ENCODE measurements at places on chromosomes 13 and 19.

DNA sequence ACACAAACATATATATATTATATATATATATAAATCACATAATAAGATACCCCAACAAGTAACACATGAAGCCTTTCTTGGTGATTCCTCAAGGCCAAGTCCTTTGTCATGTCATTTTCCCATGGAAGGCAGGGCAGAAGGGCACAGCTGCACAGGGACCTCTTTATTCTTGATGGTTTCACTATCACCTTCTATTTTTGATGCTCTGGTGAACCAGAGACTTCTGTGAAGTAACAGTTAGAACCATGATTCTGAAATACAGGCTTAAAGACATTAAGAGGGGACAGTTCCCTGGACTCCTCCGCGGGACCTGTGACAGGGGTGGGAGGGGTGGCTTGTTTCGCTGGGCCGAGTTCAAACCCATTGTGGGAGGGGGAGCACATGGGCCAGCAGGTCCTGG lies 104.0 kb downstream of the DGKH start:
- no peak for DNase-seq

DNA sequence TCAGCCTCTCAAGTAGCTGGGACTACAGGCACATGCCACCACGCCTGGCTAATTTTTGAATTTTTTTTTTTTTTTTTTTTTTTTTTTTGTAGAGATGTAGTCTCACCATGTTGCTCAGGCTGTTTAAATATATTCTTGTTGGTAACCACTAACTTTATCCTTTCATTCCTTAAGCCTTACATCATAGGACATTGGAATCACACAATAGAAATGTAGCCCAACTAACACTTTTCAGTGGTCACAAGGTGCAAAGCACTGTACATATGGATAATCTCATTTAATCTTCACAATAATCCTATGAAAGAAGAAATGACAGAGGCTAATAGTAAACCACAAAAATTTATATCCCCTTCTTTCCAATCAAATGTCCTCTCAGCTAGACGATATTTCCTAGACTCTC lies 417.8 kb upstream of the DACH1 start:
- DNase-seq = no peak

- DNase-seq = peak; percentile 56
Observed at GRCh38 chr19:49560358-49560900, 19.9 kb downstream of the NOSIP start.

DNA sequence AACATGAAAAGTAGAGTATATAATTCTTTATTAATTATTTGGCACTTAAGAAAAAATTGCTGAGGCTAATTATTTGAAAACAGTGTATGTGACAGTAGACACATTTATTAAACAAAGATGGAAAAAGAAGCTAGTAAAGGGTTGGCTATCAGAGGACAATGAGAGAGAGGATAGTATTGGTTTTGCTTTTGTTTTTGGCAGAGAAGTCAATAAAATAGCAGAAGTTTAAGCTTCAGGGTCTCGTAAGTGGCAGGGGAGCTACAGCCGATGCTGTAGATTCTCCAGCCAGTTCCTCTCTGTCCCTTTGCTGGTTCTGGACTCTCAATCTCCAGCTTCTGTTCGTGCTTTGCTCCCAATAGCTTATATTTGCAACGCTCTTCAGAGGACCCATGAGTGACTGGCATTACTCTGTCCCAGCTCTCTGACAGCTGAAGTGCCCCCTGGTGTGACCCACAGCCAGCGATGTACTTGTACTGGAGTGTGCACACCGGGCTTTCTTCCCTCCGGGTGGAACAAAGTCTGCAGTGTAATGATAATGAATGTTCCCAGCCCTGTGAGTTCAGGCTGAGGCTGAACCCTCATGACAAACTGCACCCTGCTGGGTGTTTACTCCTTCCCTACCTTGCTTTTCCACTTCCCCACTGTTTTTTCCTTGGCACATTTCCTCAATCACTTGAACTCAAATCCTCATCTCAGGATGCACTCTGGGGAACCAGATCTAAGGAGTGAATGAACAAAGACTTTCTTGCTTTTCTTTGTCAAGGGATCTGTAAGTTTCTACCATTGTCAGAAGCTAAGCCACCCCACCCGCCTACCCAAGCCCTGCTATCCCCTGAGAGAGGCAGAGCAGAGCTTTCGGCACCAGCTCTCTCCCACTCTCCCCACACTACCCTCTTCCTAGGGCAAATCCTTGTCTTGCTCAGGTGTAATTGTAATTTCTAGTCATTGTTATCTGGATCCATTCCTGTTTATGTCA lies 254.8 kb downstream of the LHFPL6 start:
- DNase-seq = no peak

DNA sequence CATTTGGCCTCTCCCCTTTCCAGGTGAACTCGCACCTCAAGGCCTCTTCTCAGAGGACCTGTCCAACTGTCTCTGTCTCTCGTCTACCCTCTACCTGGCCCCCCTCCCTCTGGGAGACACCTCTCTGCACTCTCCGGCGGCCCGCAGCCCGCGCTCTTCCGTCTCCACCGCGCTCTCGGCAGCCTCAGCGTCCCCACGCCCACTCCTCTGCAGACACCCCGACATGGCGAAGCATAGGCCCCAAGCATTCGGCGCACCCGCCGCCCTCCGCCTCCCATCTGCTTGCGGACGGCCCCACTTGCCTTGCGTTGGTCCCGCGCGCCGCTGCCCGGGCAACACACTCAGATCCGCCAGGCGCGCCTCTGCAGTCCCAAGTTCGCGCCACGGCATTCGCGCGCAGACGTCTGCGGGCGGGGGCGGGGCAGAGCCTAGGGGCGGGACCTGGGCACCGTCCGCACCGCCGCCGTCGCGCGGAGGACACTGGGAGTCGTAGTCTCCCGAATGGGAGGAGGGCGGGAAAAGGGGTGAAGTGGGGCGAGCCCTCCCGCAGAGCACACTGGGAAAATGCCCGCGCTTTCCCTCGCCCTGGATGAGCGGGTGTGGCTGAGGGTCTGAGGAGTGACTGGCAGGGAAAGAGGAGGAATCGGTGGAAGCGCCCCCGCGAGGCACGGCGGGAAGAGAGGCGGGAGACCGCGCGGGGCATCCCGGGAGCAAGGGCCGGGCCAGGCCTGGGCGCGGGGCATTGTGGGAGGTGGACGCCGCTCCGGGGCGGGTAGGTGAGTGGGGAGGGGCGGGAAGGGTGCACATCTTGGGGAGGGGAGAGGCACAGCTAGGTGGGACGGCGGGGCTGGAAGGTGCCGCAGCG lies at the start of the genes LIG1 and ZSWIM9:
Gene LIG1 (minus strand): TSS at position 406 of the 865 bp plus-strand sequence. CDS start 4,778 bp downstream, outside the sequence.
Gene ZSWIM9 (plus strand): TSS at position 742 of the 865 bp plus-strand sequence. CDS start 1,123 bp downstream, outside the sequence.
- DNase-seq = peak; percentile 97

- no peak for DNase-seq
Observed at GRCh38 chr19:2850256-2850925, 9.1 kb downstream of the ZNF555 start.

DNA sequence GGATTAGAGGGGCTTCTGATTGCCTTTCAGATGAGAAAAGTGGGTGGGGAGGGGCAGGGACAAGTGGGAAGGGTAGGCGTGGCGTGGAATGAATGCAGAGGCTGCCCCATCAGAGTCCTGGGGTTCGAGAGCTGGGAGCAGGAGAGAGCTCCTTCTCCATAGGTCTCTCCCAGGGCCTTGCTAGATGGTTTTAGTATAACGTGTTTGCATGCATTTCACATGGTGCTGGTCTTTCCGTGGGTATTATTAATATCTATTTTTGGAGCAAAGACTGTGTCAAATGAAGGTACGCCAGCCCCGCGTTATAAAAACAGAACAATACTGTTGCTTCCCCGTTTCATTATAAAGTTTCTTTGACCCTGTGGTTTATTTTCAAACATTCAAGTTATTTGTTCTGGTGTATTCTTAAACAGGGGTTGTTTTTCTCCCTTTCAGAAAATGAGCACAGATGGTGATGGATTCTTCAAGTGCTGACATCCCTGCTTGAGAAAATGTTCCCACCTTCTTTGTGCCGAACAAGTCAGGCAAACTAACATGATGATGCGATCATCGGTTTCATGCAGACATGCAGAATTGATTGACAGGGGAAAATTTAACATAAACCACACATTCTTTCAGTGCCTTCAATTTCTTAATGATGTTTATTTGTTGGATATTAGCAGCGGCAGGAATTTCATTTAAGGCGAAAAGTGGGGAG lies 62.1 kb upstream of the ZNF536 start:
- DNase-seq = no peak

DNA sequence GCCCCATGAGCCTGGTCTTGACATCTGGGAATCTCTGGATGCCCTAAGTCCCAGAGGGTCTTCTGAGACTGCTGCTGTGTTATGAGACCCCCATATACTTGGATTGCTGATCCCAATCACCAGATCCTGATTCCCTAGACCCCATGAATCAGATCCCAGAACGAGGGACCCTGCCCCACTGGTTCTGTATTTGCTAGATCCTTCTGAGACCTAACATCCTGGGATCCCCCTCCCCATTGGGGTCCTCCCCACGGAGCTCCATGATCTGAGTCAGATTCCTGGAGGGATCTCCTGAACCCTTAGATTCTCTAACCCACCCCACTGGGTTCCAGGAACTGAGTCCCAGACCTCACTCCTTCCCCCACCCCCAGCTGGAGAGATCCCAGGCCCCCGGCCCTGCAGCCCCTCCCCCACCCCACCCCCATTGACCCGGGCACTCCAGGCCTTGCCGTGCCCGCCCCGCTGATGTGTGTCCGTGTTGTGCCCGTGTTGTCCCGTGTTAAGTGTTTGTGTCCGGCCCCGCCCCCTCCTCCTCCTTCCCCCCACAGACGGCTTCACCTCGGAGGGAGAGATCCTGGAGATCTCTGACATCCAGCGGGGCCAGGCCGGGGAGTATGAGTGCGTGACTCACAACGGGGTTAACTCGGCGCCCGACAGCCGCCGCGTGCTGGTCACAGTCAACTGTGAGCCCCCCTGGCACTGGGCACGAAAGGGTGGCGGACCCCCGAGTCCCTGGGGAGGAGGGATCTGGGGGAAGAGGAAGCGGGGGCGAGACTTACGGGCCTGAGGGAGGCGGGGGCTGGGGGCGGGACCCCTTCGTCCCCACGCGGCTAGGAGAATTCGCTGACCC lies 15.0 kb downstream of the IGLON5 start:
- DNase-seq = no peak

DNA sequence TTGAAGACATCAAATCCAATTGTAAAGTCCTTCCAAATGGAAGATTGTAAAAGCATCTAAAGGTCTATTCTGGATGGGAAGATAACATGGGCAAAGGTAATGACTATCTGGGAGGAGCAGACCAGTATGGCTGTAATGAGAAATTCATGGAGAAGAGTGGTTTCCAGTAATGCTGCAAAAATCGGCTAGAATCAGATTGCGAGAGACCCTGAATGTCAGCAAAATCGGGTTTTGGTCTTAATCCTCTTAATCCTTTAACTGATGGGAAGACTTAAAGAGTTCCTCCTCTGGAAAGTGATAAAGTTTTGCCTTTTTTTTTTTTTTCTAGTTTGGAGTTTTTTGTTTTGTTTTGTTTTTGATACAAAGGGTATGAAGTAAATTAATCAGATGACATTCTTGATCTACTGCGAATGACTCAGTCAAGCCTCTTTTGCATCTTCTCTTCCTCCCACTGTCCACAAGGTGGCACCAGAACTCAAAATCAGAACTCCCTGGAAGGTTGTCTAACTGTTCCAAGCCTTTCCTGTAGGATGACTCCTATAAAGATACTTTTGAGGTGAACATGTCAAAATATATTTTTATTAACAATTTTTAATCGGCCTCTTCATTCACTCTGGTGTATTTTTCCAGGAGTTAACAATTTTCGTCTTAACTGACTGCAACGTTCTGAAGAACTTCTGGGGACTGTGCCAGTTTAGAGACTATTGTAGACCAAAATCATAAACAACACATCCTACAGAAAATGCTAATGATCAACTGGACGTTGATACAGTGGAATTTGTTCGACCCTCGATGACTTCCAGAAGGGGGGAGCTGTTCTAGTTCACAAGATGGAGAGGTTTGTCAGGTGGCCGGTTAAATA lies 213.3 kb upstream of the MIR17HG start:
- DNase-seq = peak; percentile 6

GRCh38 chr13:101514695-101515275 lies 62.3 kb downstream of the ITGBL1 start:
- peak; percentile 33 for DNase-seq

DNA sequence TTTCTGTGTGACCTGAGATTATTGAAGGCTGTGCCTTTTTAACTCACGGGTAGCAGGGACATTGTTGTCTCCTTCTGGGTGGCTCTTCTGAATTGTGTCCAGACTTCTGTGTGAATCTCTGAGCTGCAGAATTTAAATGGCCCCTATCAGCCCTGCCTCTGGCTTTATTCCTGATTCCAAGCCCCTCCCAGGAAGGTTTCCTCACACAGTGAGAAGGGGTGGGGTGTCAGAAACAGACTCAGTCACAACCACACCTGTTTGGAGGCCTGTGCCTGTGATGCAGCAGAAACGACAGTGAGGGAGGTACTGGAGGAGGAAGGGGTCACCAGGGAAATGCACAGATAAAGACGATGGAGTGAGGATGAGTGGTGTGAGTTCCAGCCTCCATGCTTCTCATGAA lies at the start of gene CLC:
Gene CLC (minus strand): TSS at position 139 of the 400 bp plus-strand sequence. CDS start 77 bp downstream, at position 62.
- no peak for DNase-seq

DNA sequence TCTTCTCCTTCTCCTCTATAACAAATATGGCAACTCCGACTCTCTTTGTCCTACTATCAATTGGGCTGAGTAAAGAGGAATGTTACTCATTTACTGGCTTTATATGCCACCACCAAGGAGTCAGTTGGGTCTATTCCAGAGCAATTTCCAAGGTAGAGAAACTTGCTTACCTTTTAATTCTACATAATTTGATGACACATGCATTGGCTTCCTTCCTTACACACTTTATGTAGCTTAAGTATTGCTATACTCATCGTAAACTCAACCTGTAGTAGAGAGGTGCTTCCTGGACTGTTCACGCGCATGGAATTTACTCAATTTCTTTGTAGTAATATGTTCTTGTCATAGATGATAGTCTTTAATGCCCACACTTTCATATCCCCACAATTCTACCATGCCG lies 160.7 kb downstream of the LMO7 start:
- no peak for DNase-seq

DNA sequence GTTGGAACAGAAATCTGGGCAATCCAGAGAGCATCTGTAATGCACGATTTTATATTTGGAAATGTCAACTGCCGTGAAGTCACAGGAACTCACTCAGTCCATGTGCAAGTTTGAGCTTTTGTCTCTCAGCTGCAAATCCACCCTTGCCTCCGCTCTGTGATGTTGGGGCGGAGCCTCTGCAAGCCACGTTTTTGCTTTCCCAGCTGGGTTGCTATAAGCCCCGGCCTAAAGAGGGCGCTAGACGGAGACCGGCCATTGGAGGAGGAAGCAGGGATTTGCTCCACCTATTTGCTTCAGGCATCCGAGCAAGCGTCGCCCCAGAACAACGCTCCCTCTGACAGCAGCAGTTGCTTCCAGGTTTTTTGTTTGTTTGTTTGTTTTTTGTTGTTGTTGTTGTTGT lies 56.2 kb downstream of the TRPM4 start:
- no peak for DNase-seq

GRCh38 chr19:39557811-39558623 lies 18.1 kb upstream of the EID2 start:
- DNase-seq = peak; percentile 26

DNA sequence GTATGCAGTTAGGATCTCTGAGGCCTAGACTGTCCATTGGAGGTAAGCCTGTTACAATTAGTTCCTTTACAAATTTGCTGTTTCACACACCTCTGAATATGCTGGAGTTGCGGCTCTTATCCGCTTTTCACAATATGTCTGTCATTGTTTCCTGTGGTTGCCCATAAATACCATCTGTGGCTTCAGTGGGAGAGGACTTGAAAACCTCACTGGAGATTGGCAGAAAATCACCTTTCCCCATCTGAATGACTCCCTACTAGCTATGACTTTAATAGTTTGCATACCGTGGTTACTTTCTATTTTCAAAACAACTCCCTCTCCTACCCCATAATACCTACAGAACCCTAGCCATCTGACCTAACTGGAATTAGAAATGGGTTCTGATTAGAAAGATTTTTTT lies 454.3 kb downstream of the PCDH17 start:
- no peak for DNase-seq

Data from CD4-positive, alpha-beta memory T cell (primary cell).